ENCODE measurements at places on chromosomes 4 and X.

DNA sequence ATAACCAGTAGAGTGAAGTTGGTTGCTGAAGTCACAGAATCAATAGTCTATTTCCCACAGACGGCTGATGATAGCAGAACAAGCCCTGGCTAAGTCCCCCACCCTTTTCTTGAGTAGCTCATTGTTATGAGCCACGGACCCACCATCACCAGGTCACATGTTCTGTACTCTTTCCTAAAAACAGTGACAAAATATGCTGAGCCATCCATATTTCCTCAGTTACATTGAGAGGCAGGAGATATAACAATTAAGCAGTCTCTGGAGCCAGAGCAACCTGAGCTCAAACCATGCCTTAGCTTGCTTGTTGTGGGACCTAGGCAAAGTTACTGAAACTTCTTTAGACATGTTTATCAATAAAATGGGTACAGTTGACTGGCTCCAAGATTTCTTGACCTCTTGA is 2.9 kb upstream of the CSTF2 start:
- no peak for DNase-seq

- DNase-seq = no peak
These were observed 126.2 kb upstream of the ANXA10 start for GRCh38 chr4:167966143-167966542.

- no peak for DNase-seq
These were observed 432.7 kb upstream of the PABPC4L start for GRCh38 chr4:134634301-134634700.

GRCh38 chr4:1512738-1513660 is 106.8 kb upstream of the NKX1-1 start:
- DNase-seq = peak; percentile 65

- no peak for DNase-seq
These were observed 761.4 kb downstream of the CCSER1 start for GRCh38 chr4:90888571-90888970.

- no peak for DNase-seq
These were observed 636.3 kb upstream of the HTR2C start for GRCh38 chrX:113947548-113947947.

GRCh38 chr4:88516746-88517145 is 6.8 kb downstream of the PYURF start:
- no peak for DNase-seq

GRCh38 chr4:185112104-185112503 is 31.0 kb upstream of the SLC25A4 start:
- DNase-seq = no peak

Measured in activated CD4-positive, alpha-beta T cell treated with anti-CD3 and anti-CD28 coated beads, Interleukin-2, amount 50 U/mL, for 48 hours (primary cell).